ENCODE measurements at places on chromosomes 11 and 22.

GRCh38 chr11:33375688-33376311 is 118.6 kb downstream of the HIPK3 start:
- DNase-seq: no peak

DNA sequence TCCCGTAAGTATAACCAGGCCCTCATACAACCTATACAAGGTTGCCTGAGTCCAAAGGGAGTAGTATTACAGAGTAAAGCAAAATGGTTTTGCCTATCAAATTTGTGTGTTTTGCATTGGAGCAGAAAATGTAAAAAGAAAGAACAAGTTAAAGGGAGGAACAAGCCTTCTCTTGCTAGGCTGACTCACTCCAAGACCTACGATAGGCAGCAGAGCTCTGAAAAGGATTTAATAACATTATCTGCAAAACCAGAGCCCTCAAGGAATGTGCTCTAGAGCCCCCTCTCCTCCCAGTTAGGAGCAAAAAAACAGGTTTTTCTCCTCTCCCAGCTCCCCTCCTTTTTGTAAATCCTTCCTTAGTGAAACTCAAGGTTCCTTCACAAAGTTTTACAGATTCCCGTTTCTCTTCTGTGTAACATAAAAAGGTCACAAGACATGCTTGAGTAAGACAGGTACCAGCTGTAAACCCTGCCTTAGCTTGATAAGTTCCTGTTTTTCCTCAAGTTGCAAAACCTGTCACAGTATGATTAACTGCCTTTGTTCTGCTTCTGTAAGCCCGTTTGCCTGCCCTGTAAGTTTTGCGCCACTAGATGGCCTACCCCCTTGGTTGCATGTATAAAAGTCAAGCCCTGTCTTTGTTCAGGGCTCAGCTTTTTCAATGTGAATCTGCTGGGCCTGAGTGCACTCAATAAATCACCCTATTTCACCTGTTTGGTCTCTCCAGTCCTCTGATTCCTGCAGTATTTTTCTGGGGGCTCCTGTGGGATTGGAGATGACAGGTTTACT is 498.2 kb downstream of the KCNA4 start:
- no peak for DNase-seq

DNA sequence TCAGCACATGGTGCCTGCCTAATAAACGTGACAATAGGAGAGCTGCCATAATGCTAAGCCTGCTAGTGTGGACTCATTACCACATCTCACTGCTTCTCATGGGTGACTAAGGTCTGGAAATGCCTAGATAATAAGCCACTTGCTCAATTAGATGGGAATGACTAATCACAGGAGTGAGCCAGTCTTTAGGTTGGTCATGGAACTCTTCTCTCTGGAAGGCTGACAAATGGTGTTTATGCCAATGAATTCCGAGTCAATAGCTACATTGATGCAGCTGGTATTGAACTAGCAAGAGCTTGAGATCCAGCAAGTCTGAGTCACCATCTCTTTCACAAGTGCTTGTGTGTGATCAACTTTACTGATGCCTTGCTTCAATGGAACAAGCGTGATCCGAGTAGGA is 334.9 kb downstream of the OPCML start:
- DNase-seq: no peak

- DNase-seq: no peak
Measured at GRCh38 chr22:20011123-20011992, 5.3 kb downstream of the ARVCF start.

- no peak for DNase-seq
Measured at GRCh38 chr11:96178049-96178886, 164.7 kb downstream of the MAML2 start.

GRCh38 chr11:46680164-46680760 is 20.2 kb downstream of the ARHGAP1 start:
- DNase-seq: no peak

GRCh38 chr11:127182586-127183203 is 182.1 kb upstream of the KIRREL3 start:
- DNase-seq: peak; percentile 91

GRCh38 chr11:129696309-129696989 is 119.2 kb upstream of the TMEM45B start:
- DNase-seq: no peak

Data from NCI-H510A treated with DMSO at 0.1 percent for 48 hours (cell line).